ENCODE measurements at places on chromosomes 4 and X.

DNA sequence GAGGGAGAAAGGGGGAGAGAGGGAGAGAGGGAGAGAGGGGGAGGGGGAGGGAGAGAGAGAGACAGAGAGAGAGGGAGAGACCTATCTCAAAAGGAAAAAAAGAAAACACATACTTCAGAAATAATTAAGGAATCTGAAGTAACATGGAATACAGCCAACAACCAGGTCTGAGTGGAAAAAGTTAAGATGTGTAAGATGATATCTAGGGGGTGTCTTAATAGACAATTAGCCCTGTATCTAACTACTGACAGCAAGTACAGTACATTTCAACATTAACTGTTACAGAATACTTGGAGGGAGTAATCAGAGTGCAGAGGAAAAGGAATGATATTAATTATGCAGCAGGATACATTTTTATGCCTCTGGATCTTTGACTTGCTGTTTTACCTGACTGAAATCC, 22.4 kb downstream of the NUP54 start:
- no peak for DNase-seq

DNA sequence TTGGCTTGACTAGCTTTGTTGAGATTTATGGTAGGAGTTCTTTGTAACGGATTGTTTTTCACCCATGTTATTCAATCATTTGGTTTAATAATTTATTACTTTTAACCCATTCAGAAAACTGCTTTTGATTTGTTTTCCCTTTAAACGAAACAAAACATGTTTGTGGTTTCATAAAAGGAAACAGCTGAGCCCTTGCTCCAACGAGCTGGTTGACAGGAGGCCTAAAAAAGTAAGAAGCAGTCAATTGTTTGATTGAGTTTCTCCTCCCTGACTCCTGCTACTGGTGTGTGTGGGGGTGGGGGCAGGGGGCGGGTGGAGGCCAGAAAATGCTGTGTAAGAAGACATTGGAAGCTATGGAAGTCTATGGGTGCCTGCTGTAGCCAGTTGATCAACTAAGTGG, 102.8 kb downstream of the CHRDL1 start:
- no peak for DNase-seq

GRCh38 chr4:103498161-103499070, 221.4 kb downstream of the TACR3 start:
- DNase-seq: peak; percentile 6

DNA sequence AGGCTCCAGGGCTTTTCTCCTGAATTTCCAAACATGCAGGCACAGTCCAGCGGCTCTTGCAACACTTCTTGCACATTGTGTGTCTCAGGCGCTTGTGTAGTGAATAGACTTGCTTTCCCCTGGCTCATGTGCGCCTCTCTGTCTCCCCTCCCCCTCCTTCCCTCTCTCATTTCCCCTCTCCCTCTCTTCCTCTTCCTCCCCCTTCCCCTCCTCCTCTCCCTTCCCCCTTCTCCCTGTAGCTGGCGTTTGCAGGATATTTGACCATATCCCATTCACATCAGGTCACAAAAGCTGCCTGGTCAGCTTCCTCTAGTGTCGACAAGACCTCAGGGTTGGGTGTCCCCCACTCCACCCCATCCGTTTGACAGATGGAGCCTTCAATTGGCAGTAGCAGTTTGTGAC, 2.4 kb downstream of the CHST7 start:
- no peak for DNase-seq

DNA sequence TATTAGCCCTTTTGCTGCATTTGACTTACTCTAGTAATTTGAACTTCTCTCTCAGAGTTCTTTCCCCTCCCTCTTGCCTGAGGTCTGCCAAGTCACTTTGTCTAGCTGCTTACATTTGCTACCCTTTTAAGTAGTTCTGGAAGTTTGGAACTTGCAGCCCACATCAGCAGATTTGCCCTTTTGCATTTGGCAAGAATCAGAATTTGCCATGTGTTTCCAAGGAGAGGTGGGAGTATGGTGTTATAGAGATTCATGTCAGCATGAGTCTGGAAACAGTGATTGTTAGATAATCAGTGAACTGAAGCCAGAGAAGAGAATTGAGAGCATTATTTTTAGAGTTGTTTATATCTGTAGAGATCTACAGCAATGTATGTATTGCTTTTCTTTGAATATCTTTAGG, 52.1 kb downstream of the KLHL34 start:
- no peak for DNase-seq

DNA sequence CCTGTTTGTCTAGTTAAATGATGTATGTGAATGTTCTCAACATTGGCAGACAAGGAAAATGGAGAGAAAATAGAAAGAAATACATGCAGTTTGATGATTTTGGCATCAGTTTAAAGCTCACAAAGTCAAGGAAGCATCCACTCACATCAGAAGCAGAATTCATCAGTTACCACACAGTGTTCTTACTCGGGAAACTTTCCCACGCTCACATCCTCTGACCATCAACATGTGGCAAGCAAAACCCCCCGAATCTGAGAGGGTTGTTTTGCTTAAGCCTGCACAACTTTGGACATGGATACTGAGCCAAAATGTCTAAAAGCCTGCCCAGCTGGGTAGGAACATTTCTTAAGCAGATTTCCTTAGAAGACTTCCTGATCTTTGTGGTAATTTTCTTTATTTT, 407.6 kb downstream of the ANKRD50 start:
- DNase-seq: no peak

GRCh38 chr4:62023633-62024032, 823.5 kb downstream of the ADGRL3 start:
- DNase-seq: no peak

DNA sequence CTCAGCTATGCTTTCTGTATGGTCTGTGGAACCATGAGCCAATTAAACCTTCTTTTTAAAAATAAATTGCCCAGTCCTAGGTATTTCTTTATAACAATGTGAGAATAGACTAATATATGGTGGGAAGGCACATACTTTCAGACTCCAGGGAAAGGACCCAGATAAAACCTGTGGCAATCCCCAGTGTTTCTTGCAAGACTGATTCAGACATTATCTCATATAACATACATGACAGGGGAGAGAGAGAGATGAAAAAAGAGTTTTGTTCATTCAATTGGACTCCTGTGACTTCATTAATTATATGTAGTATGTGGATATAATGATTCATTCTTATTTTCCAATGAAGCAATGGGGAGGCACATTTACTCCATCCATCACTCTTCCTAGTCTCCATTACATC, 291.4 kb upstream of the PRKX start:
- no peak for DNase-seq

DNA sequence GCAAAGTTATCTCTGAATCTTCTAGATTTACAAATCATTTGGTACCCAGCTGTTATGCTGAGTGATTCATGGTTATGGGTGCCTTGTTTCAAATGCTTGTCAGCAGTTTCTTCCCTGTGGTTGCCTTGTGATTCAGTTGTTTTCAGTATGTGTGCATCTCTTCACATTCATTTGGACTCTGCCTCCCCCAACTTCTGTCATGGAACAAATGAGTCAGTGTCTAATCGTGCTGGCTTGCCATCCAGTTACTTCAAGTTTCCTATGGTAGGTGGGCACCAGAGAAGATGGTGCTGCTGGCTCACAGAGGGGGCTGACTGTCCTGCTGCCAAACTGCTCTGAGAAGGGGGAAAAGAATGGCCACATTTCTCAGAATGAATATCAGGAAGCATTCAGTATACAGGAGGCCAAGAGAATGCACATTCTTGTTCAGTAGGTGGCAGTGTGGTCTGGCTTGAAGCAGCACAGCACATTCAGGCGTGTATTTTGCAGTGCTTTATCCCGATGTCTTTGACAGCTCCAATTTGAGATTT, 260.9 kb downstream of the GLUD2 start:
- DNase-seq: peak; percentile 0

GRCh38 chr4:23279377-23279986, 586.7 kb downstream of the GBA3 start:
- no peak for DNase-seq

DNA sequence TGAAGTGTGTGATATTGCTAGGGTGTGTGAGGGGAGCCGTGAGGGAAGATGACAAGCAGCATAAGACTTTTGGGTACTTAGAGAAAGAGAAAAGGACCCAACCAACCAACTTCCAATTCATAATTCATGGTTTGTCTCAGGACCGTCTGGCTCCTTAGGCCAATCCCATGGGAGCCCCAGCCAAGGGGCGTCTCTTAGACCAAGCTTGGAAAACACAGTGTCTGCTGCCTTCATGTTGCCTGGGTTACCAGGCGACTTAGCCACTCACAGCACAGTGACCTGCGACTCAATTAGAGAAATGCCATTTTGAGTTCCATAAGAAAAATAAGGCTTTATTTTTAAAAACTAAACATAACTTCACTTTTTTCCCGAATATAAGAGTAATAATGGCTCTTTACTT, 32.7 kb downstream of the BST1 start:
- DNase-seq: no peak

DNA sequence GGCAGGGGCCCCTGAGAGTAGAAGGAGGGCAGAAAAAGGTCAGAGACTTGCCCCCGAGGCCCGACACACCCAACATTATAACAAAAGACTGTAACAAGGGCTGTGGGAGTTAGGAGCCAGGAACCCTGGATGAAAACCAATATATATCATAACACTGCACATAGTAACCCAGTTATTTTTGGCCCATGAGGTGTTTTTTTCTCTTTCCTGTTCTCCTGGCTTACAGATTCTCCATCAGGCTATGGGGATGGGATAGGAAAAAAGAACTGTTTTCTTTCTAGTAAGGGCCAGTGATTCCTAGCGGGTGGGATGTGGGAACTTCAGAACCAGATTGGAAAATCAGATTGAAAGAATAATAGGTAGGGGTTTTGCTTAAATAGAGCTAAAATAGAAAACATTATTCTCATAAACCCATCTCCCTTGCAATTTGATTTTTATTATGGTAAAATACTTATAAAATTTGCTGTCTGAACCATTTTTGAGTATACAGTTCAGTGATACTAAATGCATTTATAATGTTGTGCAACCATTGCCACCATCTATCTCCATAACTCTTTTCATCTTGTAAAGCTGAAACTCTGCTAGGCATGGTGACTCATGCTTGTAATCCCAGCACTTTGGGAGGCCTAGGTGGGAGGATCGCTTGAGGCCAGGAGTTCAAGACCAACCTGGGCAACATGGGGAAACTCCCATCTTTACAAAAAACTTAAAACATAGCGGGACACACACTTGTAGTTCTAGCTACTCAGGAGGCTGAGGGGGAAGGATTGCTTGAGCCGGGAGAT, 33.5 kb downstream of the SNX25 start:
- DNase-seq: no peak

GRCh38 chrX:40780082-40780481, 44.7 kb upstream of the MED14 start:
- no peak for DNase-seq

- DNase-seq: peak; percentile 74
Measured at GRCh38 chrX:13463608-13464007, 105.8 kb upstream of the EGFL6 start.

- DNase-seq: no peak
Measured at GRCh38 chrX:133677123-133678063, 262.1 kb upstream of the GPC4 start.

GRCh38 chr4:76640353-76640910, 205.4 kb downstream of the SHROOM3 start:
- no peak for DNase-seq

GRCh38 chr4:164081371-164081770, 586.9 kb downstream of the TMA16 start:
- DNase-seq: no peak

DNA sequence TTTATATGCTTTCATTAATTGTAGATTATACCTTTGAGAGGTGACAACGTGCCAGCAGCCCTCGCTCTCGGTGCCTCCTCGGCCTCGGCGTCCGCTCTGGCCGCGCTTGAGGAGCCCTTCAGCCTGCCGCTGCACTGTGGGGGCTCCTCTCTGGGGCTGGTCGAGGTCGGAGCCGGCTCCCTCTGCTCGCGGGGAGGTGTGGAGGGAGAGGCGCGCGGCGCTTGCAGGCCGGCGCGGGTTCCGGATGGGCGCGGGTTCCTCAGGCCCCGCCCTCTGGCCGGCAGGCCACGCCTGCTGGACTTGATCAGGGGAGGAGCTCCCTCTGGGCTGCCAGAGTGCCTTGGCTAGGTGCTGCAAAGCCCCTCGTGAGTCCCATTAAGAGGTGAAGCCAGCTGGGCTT, 321.1 kb upstream of the PCDH18 start:
- no peak for DNase-seq

DNA sequence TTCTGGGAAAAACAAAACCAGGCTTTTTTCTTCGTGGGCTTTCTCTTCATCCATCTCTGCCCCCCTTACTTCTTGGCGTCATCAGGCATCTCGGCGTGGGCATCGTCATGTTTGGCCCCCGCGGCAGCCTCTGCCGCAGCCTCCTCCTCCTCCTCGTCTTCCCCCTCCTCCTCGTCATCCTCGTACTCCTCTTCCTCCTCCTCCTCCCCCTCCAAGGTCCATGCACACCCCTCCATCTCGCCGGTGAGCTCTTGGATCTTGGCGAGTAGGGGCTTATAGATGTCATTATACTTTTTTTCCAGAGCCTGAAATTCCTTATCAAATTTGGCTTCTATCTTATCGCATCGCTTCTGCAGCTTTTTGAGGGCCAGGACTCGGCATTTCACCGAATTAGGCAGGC, 488 bp downstream of the NAP1L5 start:
- DNase-seq: no peak

DNA sequence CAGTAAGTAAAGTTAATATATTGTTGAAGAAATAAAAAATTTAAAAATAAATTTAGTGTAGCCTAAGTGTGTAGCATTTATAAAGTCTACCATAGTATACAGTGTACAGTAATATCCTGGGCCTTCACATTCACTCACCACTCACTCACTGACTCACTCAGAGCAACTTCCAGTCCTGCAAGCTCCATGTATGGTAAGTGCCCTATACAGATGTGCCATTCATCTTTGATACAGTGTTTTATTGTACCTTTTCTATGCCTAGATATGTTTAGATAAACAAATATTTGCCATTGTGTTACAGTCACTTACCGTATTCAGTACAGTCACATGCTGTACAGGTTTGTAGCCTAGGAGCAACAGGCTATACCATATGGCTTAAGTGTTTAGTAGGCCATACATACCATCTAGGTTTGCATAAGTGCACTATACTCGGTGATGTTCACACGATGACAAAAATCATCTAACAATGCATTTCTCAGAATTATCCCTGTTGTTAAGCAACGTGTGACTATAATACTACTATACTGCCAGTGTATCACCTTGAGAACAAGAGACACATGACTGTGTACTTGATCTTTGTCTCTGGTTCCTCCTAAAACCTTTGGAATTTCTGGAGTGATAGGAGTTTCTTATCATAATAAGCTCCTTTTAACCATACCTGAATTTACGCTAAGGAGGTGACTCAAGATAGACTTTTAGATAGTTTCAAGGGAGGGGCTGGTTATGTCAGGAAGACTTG, 25.8 kb upstream of the SEPTIN11 start:
- no peak for DNase-seq

GRCh38 chr4:183831026-183831446, 74.1 kb upstream of the STOX2 start:
- DNase-seq: no peak

GRCh38 chr4:56466910-56467283, 520 bp upstream of the SRP72 start:
- peak; percentile 1 for DNase-seq

- no peak for DNase-seq
Measured at GRCh38 chrX:10952619-10953018, 158.5 kb upstream of the HCCS start.

- no peak for DNase-seq
Measured at GRCh38 chrX:63258144-63258543, 93.0 kb downstream of the SPIN4 start.
